GM10248 (cell line): ENCODE measurements at places on chromosomes 11 and 22.

- DNase-seq: no peak
Measured at GRCh38 chr11:8013833-8014232, 26.7 kb downstream of the EIF3F start.

GRCh38 chr11:76669901-76670484 is 554 bp downstream of the LRRC32 start:
- no peak for DNase-seq

DNA sequence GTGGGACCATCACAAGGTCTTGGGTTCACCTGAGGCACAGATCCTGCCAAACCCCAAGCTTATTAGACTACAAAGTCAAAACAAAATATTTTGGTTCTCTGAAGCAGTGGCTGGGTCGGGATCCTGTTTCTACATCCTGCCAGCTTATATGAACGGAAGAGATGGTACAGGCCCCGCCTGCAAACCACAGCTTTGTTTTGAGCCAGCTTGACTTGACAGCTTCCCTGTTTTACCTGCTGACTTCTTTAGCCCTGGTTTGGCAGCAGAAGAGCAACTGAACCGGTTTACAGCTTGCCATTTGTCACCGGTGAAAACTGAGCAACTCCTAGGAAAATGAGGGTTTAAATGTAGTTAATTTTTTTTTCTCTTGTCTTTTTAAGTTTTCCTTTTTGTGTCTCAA is 11.4 kb downstream of the PACS1 start:
- DNase-seq: peak; percentile 63

GRCh38 chr11:102669664-102670063 is 35.9 kb downstream of the MMP27 start:
- no peak for DNase-seq

DNA sequence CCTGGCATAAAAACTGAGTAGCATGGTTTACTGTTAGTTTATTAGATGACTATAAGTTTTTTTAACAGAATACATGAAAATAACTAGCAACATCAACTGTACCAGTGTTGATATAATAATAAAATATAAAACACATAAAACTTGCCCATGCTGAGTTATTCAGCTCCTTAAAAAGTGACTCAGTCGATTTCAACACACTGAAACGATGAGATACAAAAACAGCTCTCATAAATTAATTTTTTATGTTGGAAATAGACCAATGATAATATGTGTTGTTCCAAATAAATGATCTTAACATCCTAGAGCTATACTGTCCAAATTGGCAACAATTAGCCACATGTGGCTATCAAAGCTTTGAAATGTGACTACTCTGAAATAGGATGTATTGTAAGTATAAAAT is 15.9 kb downstream of the PDGFD start:
- no peak for DNase-seq

GRCh38 chr22:30816413-30816812 is 121.7 kb downstream of the OSBP2 start:
- no peak for DNase-seq

- no peak for DNase-seq
Measured at GRCh38 chr22:25628494-25628893, 64.0 kb downstream of the GRK3 start.

- DNase-seq: no peak
Measured at GRCh38 chr11:125192183-125192582, 27.6 kb downstream of the PKNOX2 start.

DNA sequence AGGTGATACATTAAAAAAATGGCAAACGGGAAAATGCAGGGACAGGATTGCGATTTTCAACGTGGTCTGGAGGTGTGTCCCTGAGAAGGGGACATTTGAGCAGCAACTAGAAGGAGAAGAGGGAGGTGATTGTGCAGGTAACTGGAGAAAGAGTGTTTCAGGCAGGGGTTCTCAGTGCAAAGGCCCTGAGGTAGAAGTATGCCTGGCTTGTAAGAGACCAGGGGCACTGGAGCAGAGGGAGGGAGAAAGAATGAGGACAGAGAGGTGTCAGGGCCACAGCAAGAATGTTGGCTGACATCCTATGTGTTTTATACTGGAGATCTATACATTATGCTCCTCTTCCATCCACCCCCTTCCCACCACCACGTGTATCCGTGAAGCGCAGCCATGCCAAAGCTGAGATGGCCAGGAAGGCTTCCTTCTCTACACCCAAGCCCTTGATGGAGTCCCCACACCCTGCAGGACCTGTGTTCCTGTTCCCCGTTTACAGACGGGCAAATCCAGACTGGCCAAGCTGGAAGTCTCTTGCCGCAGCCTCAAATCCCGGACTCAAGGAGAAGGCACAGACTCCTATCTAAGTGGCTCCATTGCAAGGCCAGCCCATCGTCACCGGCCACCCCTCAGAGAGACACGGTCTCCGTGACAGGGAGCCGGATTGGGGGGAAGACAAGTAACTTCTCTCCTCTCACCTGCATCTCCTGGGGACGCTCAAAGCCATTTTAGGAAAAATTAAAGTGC is 416.1 kb downstream of the MN1 start:
- no peak for DNase-seq

DNA sequence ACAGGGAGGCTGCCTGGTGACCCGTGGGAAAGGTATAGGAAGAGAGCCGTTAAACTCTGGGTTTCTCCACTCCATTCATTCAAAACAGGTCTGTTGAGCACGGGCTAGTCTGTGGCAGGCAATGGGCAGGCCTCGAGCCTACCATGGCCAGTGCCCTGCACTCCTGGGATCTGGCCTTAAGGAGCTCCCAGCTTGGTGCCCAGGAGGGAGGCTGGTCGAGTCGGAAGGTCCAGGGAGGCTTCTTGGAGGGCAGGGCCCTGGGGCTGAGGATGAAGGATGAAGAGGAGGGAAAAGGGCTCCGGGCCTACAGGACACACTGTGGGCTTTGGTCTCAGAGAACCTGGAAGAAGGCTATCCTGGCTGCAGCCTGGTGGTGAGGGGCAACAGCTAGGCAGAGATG is 41.9 kb upstream of the MN1 start:
- no peak for DNase-seq

DNA sequence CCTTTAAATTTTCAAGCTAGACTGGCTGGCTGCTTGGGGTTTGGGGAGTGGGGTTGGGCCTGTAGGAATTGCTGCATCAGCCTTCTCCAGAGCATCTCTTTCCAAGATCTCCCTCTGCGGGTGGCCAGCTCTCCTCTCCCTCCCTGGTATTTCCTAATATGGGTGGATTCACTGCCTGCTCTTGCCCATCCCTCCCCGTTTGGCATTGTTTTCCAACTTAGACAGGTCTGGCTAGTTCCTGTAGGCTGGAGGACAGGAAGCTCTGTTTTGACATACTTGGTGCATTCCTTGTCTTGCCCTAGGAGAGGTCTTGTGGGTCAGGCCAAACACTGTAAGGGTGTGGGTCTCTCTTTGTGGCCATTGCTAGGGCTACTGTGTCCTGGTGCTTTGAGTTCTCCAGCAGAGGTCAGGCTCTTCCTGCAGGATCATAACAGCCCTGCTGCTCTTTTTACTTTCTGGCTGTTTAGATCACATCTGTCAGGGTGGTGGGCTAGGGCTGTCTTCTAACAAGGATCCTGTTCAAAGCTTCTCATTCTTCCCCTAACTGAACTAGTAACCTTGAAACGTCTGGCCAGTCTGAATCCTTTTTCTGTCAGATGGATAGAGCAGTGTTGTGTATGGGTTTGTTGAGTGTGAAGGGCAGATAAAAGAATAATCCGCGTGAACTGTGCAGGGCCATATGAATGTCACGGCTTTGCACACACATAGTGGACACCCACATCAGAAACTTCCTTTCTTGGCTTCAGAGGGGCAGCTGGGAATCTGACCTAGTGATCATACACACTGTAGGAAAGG is 18.3 kb upstream of the MICALL1 start:
- DNase-seq: no peak

DNA sequence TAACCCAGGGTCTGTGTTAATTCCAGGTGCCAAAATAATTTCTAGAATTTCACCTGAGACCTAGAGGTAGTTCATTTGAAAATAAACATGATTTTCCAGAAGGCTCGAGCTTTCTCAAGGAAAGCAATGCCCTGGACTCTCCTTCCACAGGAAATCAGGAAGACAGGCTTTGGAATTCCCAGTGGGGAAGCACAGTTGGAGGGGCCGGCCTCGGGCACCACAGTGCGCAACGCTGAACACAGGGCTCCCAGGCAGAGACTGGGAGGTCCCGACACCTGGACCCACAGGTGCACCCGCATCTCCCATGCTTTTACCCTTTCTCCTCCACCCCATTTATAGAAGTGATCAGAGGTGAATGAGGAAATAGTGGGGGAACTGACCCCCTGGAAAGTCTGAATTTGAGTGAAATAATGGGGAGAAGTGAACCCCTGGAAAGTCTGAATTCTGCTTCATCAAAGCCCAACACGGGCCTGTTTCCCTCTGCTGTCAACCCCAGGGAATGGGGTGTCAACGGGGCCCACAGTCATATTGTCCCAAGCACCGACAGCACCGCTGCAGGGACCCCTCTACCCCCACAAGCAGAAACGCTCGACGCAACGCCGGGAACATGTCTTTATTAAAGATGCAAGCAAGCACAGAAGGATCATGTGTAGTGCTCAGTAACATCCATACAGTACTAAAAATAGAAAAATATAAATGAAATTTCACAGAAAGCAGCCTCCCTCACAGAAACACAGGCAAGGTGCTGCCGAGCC is 12.0 kb upstream of the EFCAB6 start:
- DNase-seq: no peak

DNA sequence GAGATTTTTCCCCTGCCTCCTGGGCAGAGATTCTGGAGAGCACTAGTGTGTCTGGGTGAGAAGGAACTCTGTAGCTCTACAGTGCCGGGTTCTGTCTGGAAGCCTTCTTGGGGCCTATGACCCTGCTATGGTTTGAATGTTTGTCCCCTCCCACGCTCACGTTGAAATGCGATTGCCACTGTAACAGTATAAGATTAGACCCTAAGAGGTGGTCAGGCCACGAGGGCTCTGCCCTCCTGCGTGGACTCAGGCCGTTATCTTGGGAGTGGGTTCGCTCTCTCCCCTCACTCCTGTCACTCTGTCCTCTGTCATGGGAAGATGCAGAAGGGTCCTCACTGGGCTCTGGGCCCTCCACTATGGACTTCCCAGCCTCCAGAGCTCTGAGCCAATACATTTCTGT is 3.5 kb downstream of the AP5B1 start:
- DNase-seq: no peak

- DNase-seq: no peak
Measured at GRCh38 chr11:97912629-97913028, 1108.1 kb upstream of the CNTN5 start.

GRCh38 chr11:106178361-106178760 is 100.9 kb downstream of the AASDHPPT start:
- DNase-seq: no peak

- no peak for DNase-seq
Measured at GRCh38 chr11:69231466-69232018, 62.4 kb upstream of the MYEOV start.

GRCh38 chr11:119791047-119791446 is 62.0 kb upstream of the NECTIN1 start:
- DNase-seq: no peak

- DNase-seq: no peak
Measured at GRCh38 chr22:42459287-42460063, 27.3 kb upstream of the NFAM1 start.

- peak; percentile 68 for DNase-seq
Measured at GRCh38 chr22:35128637-35129036, 62.7 kb downstream of the ISX start.

DNA sequence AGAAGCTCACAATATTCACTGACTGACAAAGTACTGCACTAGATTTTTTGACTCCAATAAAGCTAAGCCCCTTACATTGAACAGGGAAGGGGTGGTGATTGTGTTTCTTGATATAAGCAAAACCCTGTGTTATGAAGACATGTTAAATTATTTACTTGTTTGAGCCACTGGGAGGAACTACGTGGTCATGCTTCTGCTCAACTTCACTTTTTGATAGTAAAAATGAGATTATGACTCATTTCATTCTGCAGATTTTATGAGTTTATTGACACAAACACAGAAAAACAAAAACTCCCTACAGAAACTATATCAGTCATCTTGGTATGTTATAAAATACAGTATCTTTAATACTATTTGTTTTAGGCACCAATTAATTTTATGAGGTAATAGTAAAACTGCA is 124.7 kb downstream of the CADM1 start:
- DNase-seq: peak; percentile 8

- DNase-seq: peak; percentile 24
Measured at GRCh38 chr11:104609311-104610085, 288.8 kb downstream of the CASP12 start.

DNA sequence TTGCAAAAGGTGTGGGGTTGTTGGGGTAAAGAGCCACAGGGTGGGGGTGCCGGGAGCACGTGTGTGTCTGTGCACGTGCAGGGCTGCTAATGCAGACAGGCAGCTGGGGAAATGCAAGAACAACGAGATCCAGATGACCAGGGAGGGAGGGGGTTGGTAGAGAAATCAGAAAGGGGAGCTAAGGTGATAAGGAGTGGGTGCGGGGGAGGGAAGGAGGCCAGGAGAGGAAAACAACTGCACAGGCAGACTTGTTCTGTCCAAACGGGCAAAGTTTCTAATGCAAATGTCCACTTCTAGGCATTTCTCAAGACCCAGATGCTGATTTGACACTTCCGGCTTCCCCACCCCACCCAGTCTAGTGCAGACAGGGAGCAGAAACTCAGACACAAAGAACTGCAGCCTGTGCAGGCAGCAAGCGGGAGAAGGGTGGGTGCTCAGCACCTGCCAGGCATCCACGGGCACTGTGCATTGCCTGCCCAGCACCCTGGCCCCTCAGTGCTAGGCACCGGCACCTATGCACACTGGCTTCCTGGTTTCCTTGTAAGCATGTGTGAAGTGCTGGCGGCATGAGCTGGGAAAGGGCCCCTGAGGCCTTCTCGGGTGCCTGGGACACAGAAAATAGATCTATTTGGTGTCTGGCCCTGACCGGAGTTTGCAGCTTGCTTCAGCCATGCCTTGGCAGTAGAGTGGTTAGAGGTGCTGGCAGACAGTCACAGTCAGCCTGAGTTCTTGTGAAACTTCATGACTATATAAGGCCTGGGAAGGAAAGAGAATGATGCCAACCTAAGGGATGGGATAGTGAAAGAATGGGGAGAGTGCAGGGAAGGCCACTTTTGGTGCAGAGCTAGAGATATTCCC is 220.1 kb upstream of the SORL1-AS1 start:
- DNase-seq: no peak

DNA sequence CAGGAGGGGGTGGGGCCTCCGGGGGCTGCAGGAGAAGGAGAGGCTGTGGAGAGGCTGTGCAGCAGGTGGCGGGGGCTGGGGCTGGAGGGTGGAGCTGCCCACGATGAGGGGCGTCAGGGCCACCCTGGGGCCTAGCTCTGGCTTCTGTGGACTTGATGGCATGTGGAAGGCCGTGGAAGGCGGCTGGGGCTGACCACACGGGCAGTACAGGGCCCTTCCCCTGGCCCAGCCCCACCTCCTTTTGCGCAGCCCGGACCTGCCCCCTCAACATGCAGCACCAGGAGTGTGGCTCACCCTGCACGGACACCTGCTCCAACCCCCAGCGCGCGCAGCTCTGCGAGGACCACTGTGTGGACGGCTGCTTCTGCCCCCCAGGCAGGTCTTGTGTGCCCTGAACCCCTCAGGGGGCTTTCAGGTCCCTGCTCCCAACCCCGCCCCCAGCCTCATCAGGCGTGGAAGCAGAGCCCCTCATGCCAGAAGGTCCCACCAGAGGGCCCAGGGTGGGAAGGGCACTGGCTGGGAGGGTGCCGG is 6.1 kb downstream of the MUC5B start:
- DNase-seq: no peak
